DMS79 (cell line): ENCODE measurements at places on chromosomes 5 and 9.

DNA sequence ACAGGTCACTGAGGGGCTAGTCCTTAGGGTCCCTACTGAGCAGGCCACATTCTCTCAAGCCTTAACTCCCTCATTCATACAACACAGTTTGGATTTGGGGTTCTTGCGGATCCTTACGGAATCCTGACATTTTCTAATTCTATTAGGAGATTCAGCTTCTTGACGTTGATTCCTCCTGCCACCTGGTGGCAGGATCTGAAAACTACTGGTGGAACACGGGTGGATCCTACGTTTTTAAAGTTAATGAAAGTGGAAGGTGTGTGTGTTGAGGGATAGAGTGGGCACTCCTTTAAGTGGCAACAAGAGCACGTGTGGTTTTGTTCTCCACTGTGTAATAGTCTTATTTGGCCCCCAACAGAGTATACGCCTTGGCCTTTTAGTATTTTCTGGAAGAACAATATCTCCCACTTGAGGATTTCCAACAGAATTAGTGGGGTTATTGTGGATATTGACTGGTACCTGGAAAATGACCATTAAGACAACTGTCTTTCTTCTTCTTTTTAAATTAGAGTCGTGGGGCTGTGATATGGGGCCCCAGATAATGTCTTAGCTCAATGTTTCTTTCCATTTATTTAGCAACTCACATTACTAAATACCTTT, 25.2 kb downstream of the SLC28A3 start:
- no peak for DNase-seq

- no peak for DNase-seq
These were observed 223.5 kb upstream of the TNC start for GRCh38 chr9:115341426-115341825.

GRCh38 chr5:172716796-172717313, 54.1 kb downstream of the DUSP1 start:
- DNase-seq, result peak; percentile 22

GRCh38 chr9:35114113-35114839, 1.4 kb downstream of the ATOSB start:
- DNase-seq, result peak; percentile 75

- DNase-seq, result no peak
These were observed 50.7 kb downstream of the WNK2 start for GRCh38 chr9:93234600-93234999.

- DNase-seq, result no peak
These were observed 1.0 kb upstream of the ZCCHC7 start for GRCh38 chr9:37119360-37119759.
